ENCODE measurements at places on chromosomes 11 and 22.

- DNase-seq, result no peak
Measured at GRCh38 chr11:131612533-131612932, 242.1 kb downstream of the NTM start.

- no peak for DNase-seq
Measured at GRCh38 chr11:126560221-126560620, 204.7 kb downstream of the ST3GAL4 start.

GRCh38 chr11:64850979-64851567 lies 6.6 kb upstream of the CDC42BPG start:
- no peak for DNase-seq

DNA sequence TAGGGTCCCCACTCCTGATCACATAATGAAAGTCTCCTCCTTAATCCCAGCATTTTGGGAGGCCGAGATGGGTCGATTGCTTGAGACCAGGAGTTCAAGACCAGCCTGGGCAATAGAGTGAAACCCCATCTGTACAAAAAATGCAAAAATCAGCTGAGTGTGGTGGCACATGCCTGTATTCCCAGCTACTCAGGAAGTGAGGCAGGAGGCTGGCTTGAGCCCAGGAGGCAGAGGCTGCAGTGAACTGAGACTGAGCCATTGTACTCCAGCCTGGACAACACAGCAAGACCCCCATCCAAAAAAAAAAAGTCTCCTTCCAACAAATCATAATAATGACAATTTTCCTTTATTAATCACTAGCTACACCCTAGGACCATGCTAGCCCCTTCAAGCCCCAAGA lies 15.1 kb downstream of the ZMAT5 start:
- DNase-seq, result no peak

DNA sequence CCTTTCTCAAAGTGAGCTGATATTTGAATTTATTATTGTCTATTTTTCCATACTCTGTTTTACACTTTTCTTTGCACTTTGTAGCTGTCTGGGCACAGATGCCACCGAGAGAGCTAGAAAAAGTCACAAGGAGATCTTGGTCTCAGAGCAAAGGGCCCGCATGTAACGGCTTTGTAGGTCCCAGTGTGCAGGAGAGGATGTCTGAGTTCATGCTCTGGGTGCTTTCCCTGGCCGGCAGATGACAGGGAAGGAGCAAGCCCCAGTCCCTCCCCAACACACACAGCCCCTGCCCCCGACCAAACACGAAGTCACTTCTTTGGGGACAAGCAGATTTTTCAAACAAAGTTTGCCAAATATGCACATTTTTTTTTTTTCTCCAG lies 55.8 kb downstream of the SMIM38 start:
- no peak for DNase-seq

DNA sequence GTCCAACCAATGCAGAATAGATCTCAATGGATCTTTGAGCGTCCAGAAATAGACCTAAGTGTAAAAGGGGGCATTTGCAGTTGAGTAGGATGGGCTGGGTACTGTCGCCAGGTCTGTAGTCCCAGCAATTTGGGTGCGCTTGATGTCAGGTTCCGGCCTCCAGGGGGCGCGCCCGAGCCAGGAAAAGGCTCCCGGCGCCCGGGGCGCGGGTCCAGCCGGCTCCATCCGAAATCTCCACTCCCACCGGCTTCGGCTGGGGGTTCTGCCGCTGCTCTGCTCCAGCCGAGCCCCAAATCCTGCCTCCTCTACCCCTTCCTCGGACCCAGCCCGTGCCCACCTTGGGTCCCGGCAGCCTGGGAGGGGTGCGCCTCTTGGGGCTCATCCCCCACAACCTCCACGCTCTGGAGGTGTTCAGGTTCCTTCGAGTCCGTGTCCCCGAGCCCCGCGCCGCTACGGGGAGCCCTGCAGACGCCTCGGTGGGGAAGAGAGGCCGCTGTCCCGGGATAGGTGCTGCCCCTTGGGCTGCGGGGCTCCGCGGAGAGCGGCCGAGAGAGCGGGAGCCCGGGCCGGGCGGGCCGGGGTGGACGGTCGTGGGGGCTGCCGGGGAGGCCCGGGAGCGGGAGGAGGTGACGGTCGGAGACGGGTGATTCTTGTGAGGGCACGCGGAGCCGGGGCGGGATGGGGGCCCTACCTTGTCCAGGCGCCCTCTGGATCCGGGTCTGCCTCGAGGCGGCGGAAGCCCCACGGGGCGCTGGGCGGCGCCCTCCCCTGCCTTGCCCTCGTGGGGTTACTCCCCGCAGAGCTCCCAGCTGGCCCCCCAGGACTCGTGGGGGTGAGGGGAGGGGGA lies 13.0 kb upstream of the CYB5R3 start:
- peak; percentile 83 for DNase-seq

- no peak for DNase-seq
Measured at GRCh38 chr11:76153571-76153923, 52.8 kb downstream of the WNT11 start.

DNA sequence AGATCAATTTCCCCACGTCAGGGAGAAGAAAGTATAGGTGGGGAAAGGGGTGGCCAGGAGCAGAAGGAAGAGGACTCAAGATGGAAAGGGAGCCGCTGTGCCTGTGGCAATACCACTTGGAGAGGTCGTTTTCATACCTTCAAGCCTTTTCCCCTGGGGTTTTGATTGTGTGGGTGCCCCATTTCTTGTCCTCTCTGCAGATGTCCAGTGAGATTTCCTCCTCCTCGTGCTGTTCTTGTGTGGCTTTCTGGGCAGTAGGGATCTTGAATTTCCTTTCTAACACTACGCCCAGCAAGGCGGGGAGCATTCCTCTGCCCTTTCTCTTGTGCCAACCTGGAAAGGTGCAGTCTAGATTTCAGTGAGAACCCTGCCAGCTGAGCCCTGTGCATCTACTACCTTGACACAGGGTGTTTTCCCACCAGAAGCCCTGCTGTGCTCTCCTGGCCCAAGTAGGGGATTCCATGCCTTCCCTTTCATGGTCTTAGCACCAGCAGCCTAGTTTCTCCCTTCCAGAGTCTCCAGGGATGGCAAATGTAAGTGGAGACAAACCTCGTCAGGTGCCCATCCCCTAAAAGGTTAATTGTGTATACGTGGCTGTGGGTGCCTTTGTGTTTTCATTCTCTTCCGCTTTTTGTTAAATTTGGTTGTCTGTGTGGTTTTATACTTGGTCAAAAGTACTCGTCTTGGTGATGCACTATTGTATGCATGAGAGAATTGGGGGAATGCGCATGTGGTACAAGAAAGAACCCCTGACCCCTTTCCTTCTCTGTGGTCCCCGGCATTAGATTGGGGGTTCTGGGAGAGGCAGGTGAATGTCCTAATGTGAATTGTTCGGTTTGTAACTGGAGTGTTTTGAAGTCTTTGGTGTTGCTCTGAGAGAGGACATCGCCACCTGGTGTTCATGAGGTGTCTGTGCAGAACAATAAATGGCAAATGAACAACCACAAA lies 71.4 kb upstream of the MPEG1 start:
- peak; percentile 80 for DNase-seq

- DNase-seq, result no peak
Measured at GRCh38 chr11:75554258-75555022, 7.6 kb upstream of the SERPINH1 start.

- no peak for DNase-seq
Measured at GRCh38 chr11:131223198-131223991, 147.0 kb upstream of the NTM start.

DNA sequence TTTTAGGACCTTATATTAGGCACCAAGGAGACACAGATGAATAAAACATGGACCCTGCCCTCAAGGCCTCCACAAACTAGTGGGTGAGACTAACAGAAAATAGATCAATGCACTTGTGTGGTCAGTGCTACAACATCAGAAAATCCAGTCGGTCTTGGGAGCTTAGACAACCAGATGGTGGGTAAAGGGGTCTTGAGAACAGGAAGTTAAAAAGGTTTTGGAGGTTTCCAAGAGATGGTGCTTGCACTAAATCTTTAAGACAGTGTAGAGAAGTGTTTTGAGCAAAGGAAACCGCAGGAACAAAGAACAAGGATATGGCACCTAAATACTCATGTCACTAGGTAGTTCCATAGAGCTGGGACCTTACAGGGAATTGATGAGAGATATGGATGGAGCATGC lies 56.2 kb downstream of the GALNT18 start:
- DNase-seq, result no peak

GRCh38 chr11:26231252-26231661 lies 100.7 kb upstream of the ANO3 start:
- no peak for DNase-seq

- no peak for DNase-seq
Measured at GRCh38 chr11:65524014-65524740, 706 bp upstream of the SCYL1 start.

DNA sequence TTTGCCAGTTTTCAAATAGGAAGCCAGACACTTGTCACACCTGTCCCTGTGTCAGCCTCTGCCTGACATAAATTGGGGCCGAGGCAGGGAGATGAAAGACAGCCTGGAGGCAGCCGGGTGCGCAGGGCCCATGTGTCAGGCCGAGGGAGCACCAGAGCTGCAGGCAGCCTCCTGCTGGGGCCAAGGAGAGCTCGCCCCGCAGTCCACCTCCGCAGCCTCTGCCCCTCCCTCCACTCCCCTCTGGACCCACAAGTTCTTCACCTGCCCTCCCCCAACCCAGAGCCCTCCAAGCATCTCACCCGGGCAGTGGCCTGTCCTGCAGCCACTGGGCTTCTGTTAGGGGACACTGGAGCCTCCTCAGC lies 8.8 kb downstream of the RTN4R start:
- DNase-seq, result no peak

GRCh38 chr22:33867118-33867866 lies 53.0 kb downstream of the LARGE1 start:
- DNase-seq, result no peak

DNA sequence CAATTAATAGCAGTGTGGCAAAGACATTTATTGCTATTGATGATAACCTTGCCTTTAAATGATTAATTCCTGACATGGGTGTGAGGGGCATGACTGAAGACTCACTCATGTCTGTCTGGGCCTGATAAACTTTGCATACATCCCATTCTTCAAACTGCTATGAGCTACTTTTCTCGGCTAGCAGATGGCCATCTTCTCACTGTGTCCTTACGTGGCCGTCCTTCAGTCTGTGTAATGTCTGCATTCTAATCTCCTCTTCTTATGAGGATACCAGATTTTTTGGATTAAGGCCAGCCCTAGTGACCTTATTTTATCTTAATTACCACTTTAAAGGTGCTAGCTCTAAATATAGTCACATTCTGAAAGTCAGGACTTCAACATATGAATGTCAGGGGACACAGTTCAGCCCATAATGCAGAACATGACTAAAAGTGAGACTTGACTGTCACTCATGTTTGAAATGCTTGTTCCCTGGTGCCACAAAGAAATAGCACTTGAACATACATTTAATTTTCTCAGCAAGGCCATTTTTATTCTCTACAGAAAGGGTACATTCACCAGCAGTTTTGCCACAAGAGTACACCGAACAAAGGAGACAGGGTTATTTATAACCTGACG lies 32.3 kb downstream of the OR10A6 start:
- DNase-seq, result no peak

- no peak for DNase-seq
Measured at GRCh38 chr11:24134879-24135589, 361.8 kb upstream of the LUZP2 start.

GRCh38 chr22:47160141-47160541 lies 397.7 kb downstream of the TBC1D22A start:
- DNase-seq, result no peak

DNA sequence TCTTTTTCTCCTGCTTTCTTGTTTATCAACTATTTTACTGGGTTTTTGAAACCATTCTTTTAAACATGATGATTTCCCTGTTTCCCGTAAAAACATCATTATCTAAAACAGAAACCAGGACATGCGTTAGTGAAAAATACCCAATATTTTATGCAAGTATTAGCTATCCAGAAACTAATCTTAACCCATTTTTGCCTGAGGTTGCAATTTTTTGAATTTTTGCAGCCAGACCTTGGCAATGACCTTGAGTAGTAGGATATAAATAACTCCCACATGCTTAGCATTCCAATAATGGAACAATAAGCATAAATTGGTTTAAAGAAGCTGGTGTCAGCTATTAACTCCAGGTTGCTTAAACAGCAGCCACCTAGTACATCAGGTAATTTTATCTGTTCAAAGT lies 308.9 kb upstream of the ANO3 start:
- no peak for DNase-seq

- no peak for DNase-seq
Measured at GRCh38 chr11:65072631-65072966, 11.2 kb downstream of the CDCA5 start.

GRCh38 chr11:5043380-5043779 lies 2.9 kb upstream of the OR52J3 start:
- DNase-seq, result no peak

DNA sequence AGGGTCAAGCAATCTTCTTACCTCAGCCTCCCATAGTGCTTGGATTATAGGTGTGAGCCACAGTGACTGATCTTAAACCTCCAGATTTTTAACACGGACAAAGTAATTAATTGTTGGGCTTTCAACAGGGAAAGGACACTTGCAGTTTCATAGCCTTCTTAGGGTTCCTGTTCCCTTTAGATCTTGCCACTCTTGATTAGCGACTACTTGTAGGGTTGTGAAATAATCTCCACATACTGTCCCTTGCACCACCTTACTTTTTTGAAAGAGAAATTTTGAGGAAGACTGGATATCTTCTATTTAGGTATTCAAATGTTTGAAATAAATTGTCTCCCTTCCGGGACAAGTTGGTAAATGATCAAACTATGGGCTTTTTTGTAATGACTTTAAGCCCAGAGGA lies 7.6 kb downstream of the MS4A4E start:
- no peak for DNase-seq

- no peak for DNase-seq
Measured at GRCh38 chr11:351411-351810, 17.9 kb upstream of the B4GALNT4 start.

GRCh38 chr22:48902001-48902869 lies 925.4 kb downstream of the BRD1 start:
- DNase-seq, result no peak

DNA sequence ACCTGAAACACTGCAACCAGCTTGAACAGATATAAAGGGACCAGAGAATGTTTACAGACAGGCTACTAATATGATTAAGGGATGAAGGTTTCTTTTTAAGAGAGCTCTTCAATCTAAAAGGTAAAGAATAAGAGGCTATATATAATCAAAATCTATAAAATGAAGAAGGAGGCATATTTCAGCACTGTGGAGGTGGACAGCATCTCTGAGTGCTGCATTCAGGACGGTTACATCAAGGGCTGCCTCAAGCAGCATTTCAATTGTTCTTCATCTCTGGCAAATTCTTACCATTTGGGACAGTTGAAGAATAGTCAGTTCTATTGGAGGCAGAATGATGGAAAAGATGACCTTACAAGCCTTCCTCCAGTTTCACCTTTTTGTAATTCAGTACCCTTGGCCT lies 139.6 kb upstream of the LMO1 start:
- DNase-seq, result no peak

DNA sequence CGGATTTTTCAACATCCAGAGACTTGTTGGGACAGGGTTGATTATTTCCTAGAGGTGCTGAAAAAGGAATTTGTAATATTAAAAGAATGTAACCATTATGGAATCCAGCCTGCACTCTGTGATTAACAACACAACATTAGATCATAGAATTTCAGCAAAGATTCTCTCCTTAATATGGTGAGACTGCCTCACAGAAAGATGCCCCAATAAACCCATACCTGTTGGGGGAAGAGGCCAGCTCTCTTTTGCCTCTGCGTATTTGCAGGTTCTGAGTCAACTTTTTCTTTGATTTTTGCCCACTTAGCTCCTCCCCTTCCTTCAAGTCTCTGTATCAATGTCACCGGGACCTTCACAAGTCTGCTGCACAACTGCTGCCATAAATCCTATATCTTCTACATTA lies 12.4 kb upstream of the MTMR3 start:
- no peak for DNase-seq

GRCh38 chr11:15775015-15775541 lies 581.3 kb downstream of the SOX6 start:
- no peak for DNase-seq
